ENCODE measurements at places on chromosomes 6 and 20.

GRCh38 chr20:3071610-3072529, at the start of gene OXT:
TSS of gene OXT (plus strand) at chr20:3071620. CDS start at chr20:3071656, 36 bp downstream.
- DNase-seq, result no peak

DNA sequence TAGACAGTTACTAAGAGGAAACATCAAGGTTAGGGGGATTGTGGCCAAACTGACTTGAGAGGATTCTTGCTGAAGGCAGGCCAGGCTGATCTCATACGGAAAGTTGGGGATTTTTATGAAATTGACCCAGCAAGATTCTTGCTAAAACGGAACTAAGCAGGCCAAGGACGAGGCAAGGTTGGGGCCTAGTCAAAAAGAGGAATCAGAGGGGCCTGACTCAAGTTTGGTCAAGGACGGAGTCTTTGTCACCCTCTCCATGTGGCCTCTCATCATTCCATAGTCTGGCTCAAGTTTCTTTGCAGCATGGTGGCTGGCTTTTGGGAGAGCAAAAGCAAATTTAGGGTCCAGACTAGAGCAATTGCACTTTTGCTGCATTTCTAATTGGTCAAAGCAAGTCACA, 7.9 kb upstream of the HECA start:
- DNase-seq, result no peak

GRCh38 chr20:31967830-31968249, at the start of gene XKR7:
TSS of gene XKR7 (plus strand) at chr20:31968151. CDS start at chr20:31968176, 25 bp downstream.
- DNase-seq, result no peak

- no peak for DNase-seq
Observed at GRCh38 chr20:25059866-25060465, 2.0 kb upstream of the ACSS1 start.

DNA sequence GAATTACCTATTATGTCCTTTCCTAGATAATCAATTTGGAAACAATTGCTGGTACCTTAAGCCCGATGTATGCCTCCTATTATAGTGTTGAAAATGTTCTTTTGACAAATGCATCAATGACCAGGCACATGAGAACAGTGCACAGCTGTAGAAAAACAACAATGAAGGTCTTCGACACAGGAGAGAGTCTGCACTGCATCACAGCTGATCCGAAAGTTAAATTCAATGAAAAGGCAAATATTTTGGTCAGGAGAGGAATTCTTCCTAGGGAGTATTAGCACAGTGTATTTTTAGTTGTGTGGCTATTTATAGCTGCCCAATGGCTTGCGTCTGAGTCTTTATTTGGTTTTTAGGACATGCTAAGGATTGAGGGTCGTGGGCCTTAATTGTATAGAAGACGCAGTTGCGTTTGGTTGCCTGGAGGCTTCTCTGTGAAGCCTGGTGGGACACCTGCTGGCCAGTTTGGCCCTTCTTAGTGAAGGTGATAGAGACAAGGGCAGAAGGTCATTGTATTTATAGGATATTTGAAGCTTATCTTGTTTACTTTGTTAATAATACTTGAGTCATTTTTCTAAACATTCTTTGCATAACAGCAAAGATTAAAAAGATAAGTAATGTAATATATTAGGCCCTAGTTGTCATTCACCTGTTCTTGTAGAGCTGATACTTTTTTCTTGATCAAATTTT, 72.3 kb downstream of the CDYL start:
- no peak for DNase-seq

DNA sequence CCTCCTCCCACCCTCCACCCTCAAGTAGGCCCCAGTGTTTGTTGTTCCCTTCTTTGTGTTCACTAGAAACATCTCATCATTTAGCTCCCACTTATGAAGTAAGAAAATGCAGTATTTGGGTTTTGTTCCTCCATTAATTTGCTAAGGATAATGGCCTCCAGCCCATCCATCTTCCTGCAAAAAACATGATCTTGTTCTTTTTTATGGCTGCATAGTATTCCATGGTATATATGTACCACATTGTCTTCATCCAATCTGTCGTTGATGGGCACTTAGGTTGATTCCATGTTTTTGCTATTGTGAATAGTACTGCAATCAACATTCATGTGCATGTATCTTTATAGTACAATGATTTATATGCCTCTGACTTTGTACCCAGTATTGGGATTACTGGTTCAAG, 416.8 kb upstream of the SASH1 start:
- no peak for DNase-seq

DNA sequence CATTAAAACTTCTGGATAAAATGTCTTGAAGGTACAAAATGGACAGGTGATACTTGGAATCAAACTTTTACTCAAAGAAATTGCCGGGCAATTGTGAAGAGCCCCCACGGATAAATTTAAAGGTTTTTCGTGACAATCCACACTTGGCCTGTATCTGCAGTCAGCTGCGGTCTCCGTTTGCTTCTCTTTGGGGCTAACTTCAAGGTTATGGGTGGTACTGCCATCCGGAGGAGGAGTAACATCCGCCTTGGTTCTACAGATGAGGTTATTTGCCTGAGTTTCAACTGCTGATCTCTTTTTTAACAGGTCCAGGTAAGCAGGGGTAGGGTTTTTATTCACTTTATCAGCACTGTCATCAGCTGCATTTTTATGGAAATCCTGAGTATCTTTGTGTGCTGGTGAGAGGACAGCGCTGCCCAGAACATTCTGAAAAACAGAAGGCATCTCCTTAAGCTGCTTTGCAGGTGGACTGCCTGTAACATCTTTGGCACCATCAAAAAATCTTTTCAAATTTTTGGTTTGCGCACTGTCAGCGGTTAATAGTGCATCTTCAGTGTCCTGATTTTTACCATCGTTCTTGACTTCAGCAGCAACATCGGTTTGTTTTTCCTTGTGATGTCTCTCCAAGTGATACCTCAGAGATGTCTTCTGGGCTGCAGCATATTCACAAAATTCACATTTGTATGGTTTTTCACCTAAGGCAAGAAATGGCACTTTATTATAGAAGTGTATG, 16.9 kb downstream of the ZNF217 start:
- no peak for DNase-seq

GRCh38 chr6:111211411-111212030, 124.2 kb downstream of the SLC16A10 start:
- no peak for DNase-seq

DNA sequence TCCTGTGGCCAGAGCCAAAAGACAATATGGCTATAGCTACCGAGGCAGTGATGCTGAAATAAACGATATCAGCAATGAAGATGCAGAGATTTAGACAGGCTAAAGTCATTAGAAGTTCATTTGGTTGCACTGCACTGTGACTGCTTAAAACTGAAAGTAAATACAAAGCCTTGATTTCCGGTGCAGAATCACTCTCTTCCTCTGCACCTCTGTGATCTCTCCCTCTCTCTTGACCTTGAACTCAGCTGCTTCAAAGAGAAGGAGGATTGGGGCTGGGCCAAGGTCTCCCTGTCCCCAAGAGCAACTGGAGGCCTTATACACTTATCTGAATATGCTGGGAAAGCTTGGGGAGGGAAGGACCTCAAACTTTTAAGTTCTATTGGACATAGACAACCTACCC, 34.6 kb upstream of the SPACA1 start:
- no peak for DNase-seq

DNA sequence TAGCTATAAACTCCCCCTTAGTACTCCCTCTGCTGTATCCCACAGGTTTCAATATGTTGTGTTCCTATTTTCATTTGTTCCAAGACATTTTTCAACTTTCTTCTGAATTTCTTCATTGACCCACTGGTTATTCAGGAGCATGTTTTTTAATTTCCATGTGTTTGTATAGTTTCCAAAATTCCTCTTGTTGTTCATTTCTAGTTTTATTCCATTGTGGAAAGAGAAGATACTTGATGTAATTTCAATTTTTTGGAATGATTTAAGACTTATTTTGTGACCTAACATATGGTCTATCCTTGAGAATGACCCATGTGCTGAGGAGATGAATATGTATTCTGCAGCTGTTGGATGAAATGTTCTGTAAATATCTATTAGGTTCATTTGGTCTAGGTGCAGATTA, 497.2 kb downstream of the BCKDHB start:
- DNase-seq, result no peak

- no peak for DNase-seq
Observed at GRCh38 chr6:25585225-25585624, 66.8 kb upstream of the SCGN start.

DNA sequence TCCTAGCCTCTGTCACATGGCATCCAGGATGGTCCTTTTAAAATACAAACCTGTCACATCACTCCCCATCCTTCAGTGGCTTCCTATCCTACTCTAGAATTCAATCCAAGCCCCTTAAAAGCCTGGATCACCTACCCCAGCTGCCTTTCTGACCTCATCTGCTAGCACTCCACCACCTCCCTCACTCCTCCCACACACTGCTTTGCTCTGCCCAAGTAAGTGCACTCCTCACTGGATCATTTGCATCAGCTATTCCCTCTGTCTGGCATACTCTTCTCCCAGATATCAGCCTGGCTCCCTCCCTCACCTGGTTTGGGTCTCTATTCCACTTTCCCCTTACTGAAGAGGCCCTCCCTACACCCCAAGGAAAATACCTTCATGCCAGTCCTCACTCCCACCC, 10.5 kb downstream of the C6orf136 start:
- no peak for DNase-seq

DNA sequence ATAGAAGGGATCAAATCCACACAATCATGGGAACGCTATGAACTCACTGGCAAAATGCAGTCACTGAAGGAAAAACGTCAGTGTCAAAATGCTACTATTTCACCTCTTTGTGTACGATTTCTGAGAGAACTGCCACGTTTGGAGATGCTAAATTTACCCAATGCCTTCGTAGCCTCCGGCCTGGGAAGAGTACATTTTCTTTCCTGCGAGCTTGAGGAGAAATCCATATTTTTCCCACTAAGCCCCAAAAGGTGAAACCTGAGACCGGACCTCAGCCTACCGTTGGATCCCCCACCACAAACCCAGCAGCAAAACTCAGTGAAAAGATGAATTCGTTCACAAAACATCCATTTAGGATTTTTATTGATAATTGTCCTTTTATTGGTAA, 131.7 kb downstream of the GPX5 start:
- no peak for DNase-seq

DNA sequence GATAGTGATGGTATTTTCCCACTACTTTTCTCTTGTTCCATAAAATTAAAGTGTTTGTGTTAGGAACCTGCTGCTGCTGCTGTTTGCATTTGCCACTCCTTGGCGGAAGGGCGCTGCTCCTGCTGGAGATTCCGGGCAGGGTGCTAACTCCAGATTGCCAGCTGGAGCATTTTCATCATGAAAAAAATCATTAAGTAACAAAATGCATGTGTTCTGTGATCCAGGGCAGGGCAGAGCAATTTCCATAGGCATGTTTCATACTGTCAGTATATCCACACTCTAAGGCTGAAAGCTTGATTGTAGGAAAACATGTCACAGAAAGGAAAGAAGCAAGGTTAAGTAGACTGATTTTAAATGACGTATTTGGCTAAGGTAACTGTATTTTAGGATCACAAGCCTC, 24.0 kb downstream of the PBOV1 start:
- DNase-seq, result no peak

DNA sequence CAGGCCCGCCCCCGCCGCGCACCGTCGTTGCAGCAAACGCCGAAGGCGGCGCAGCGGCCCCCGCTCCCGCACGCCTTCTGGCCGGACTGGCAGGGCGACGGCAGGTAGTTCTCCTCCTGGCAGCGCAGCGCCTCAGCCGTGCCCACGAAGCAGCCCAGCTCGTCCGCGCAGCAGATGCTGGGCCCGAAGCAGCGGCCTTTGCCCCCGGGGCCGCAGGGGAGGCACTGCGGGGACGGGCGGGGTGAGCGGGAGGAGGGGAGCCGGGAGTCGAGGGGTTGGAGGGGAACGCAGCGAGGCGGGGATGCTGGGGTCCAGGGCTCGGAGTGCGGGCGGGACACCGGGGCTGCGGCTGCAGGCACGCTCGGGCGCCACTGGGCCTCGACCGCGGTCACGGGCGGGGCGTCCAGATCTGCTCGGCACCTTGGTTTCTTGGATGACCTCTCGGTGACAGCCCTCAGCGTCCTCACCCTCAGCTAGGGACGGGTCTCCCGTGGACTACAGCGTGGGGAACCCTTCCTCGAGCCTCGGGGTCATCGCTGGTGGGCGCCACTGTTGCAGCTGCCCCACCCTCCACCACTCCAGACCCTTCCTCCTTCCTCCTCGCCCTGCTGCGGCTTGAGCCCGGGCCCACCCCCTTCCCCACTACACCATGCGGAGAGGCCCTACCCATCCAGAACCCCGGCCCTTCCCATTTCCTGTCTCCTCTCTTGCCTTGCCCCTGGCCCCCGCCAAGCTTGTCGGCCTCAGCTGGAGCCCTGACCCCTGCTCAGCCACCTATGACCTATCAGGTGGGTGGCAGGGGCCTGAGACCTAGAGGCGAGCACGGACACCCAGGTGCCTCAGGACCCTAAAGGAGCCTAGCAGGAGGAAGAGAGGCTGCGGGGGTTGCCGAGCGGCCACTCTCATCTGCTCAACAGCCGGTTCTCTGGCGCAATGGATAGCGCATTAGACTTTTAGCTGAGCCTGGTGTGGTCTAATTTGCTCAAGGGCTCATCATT, 1.3 kb downstream of the AVP start:
- no peak for DNase-seq

- no peak for DNase-seq
Observed at GRCh38 chr20:17391127-17391771, 139.9 kb downstream of the BFSP1 start.

DNA sequence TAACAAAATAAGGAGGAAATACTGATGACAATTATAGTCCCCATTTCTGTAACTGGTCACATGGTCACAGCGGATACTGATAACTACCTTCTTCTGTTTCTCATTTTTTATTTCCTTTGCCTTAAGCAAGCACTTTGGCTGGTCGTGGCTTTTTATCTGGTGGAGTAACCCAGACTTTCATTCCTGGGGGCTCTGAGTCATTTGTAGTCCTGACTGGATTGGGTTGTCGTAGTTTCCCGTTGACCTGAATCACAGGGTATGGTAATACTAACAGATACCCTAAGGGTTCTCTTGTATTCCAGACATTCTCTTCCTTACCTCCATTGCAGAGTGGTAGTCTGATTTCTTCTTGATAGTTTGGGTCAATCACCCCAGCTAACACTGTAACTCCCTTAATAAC, 500.3 kb upstream of the ADGRB3 start:
- DNase-seq, result no peak

- no peak for DNase-seq
Observed at GRCh38 chr6:125611573-125612344, 137.7 kb upstream of the HEY2 start.

GRCh38 chr20:50369225-50370035, 140.8 kb upstream of the PTPN1 start:
- DNase-seq, result no peak

All from GM19239 (cell line).